ENCODE measurements at places on chromosomes 2 and 18. TPM values are rescaled to one million over a fixed set of nuclear protein-coding genes. Genes with fewer than 3 reads are reported as not detected.

Gene SDC1
- total RNA-seq: not detected

Gene VIT
- not detected for total RNA-seq

Gene RGPD4
- 0.42 TPM for total RNA-seq

Gene LDLRAD4
- 31.0 TPM for total RNA-seq

Gene LTBP1
- not detected for total RNA-seq

Gene OR6B3
- not detected for total RNA-seq

Gene DYNC2LI1
- total RNA-seq: 1.4 TPM

Gene RIT2
- not detected for total RNA-seq

Gene KIF1A
- not detected for total RNA-seq

Gene SLC8A1
- not detected for total RNA-seq

Gene ASXL3
- not detected for total RNA-seq

Gene AFF3
- total RNA-seq: 5.5 TPM

Gene PROKR1
- not detected for total RNA-seq

Gene SPATA3
- total RNA-seq: not detected

Gene FAP
- not detected for total RNA-seq
